ENCODE measurements at places on chromosomes 5 and 9. TPM values are rescaled to one million over a fixed set of nuclear protein-coding genes. Genes with fewer than 3 reads are reported as not detected.
A peak's percentile ranks its signal among the peaks of the same experiment; 100 is the strongest.

FIBCD1 gene
- total RNA-seq, result 0.51 TPM

IL5 gene
- total RNA-seq, result not detected

PCDHGA3 gene
- total RNA-seq, result 0.57 TPM

- DNase-seq, result peak; percentile 91
Measured at GRCh38 chr5:91848453-91848852, 465.3 kb upstream of the ARRDC3 start.

GRCh38 chr5:173971681-173972345 lies 17.2 kb upstream of the C5orf47 start:
- DNase-seq, result no peak

DNA sequence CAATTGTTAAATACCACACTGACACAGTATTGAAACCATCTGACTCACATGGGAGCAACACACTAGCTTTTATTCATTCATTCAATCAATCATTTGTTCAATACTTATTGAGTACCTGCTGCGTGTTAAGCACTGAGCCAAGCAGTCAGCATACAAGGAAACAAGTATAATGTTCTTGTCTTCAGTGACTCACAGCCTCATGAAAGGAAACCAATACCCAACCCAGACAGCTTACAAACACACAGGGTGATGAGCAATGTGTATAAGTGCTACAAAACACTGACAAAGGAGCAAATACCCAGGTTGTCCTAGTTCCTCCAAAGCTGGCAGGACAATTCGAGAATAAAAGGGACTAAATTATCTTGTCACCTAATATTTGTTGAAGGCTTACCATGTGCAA lies 67.6 kb upstream of the RASEF start:
- peak; percentile 2 for DNase-seq

DNA sequence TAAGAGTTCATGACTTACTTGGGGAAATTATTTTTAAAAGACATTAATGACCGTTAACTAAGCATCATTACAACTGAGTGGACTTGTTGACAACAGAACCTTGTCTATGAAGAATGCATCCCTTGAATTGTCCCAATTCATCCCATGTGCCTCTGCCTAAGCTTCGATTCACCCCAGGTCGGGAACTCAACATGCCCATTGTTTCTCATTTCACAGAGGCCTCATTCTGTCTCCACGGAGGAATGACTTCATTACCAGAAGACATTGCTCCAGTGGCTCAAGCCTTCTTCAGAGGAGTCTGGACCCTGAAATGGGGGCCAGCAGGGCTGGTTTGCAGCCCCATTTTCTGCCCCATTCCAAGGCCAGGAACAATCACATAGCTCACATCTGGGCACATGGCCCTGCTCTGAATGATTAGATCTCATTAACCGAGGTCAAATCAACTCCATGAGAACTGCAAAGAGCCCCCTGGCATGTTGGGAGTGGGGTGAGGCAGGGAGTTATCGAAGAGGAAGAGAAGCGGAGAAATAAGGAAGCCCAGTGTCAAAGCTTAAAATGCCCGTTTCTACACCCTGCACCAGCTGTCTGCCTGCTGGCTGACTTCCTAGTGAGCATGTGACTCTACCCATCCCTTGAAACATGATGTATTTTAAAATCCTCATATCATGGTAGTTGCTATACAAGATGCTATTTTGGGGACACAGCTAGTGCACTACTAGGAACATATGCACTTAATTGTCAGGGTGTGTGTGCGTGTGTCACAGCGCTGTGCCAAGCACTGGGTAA lies 137.3 kb downstream of the LHFPL2 start:
- DNase-seq, result peak; percentile 72

DNA sequence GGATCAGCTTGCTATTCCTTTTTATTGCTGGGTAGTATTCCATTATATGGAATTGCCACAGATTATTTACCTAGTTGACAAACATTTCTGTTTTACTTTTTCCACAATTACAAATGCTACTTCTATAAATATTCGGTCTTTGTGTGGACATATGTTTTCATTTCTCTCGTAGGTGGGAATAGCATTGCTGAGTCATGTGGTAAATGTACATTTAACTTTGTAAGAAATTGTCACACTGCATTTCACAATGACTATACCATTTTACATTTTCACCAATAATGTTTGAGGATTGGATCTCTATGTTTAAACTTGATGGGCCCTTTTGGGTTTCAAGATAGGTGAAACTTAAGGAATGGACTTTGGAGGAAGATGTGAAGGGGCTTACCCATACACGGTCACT lies 19.7 kb downstream of the RAI14 start:
- no peak for DNase-seq

- DNase-seq, result no peak
Measured at GRCh38 chr5:40112875-40113274, 566.8 kb upstream of the PTGER4 start.

GRCh38 chr5:142437563-142437962 lies 112.7 kb upstream of the SPRY4 start:
- DNase-seq, result no peak

DNA sequence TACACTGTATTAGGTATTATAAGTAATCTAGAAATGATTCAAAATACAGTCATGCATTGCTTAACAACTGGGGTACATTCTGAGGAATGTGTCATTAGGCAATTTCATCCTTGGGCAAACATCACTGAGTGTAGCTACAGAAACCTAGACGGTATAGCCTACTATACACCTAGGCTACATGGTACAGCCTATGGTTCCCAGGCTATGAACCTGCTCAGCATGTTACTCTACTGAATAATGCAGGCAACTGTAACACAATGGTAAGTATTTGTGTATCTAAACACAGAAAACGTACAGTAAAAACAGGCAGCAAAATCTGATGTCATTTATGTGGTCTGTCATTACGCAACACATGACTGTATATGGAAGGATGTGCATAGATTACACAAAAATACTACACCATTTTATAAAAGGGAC lies 96.8 kb downstream of the RAPGEF6 start:
- DNase-seq, result peak; percentile 75

- DNase-seq, result no peak
Measured at GRCh38 chr5:113897748-113898147, 384.3 kb downstream of the YTHDC2 start.

DNA sequence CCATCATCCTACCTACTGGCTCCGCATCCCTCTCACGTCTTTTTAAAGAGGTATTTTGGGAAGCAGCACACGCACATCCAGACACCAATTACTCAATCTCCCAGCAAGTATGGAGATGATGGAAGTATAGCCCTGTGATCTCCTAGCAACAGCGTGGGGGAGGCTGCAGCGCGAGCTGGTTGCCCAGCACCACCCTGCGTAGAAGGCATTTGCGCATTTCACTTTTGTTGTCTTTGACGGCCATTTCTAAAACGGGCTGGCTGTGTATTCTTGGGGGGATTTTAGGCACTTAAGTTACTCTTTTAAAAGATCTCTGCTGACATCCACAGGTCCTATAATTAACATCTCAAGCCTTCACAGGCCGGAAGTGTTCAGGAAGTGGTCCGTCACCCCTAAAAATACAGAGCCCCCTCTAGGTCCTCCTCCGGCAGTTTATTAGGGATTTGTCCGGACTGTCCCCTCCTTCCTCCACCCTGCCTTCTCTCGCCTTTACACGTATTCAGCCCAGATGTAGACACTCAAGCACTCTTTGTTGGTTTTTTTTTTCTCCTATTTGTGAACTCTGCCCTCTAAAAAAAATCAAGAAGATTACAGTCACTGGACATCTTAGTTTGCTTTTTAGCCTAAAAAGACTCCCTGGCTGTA lies 371.4 kb downstream of the NTRK2 start:
- no peak for DNase-seq

- DNase-seq, result peak; percentile 4
Measured at GRCh38 chr5:170623576-170624181, 119.9 kb downstream of the KCNIP1 start.

DNA sequence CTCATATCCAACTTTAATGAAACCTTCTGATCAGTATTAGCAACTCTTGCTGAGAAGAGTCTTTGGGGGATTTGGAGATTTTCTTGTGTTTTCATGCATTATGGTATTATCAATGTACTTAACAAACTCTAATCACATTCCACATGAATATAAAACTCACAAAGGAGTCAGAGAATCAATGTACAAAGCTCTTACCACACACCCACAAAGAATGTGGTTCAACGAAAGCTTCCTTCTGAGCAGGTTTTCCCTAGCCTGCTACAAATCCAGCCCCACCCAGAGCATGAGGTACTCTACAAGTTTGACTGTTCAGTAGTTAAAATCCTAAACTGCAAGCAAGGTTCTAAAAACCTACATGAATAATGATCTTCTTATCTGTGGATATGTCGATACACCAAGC lies 210.1 kb downstream of the TARS1 start:
- peak; percentile 14 for DNase-seq

CARTPT gene
- total RNA-seq, result not detected

DNA sequence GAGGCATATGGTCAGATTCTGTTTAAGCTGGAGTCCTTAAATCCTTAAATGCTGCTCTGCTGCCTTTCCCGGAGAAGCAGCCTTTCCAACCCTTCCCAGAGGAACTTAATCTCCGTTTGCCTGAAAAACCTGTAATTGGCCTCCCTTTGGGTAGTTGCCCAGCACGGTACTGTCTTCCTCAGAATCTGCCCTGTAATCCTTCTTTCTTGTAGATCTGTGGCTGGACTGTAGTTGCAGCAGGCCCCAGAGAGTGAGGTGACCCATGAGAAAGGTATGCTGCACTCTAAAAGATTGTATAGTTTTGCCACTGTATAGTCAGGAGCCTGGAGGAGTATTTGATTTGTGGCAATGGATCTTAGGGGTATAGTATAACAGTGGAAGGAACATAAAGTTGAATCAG lies 11.7 kb downstream of the SPIN1 start:
- DNase-seq, result peak; percentile 68

DNA sequence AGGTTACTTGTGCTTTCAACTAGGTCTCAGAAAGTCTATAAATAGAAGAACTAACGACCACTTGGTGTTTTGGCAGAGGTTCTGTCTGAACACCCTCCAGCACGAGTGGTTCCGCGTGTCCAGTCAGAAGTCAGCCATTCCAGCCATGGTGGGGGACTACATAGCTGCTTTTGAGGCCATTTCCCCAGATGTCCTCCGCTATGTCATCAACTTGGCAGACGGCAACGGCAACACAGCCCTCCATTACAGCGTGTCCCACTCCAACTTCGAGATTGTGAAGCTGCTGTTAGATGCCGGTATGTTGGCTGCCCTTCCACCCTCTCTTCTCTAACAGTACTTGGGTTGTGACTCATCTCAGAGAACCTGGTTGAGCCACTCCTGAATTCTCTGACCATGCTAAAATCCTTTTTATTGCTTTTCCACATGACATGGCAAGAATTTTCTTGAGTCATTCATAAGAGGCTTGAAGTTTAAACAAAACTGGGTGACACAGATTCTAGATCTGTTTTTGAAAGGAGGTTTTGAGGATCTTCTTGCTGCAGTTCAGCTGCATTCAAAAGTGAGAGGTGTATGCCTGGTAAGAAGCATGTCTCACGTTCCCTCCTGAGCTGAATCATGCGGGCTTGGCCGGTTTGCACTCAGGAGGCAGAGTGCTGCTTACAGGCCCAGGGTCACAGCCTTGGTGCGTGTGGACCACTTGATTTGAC lies 103.1 kb upstream of the DMRT1 start:
- DNase-seq, result peak; percentile 96

GRCh38 chr5:95984287-95984938 lies 22.8 kb upstream of the ELL2 start:
- DNase-seq, result peak; percentile 39

TENT4A gene
- total RNA-seq, result 13.2 TPM

TTC23L gene
- total RNA-seq, result not detected

DNA sequence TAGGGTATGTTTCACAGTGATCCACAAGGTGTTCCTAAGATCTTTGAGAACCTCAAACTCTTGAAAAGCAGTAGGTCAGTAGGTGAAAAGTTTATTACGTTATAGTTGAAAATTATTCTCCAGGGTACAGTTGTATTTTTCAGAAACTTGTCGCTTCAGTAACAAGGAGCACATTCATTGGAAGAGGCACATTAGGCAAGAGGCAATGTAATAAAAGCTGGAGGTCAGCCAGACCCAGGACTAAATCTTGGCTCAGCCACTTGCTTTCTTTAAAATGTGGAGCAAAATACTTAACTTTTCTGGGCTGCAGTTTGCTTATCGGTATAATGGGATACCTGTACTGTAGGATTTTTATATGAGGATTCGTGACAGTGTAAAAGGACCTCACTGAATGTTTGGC lies 45.6 kb downstream of the TLE4 start:
- DNase-seq, result no peak

DNA sequence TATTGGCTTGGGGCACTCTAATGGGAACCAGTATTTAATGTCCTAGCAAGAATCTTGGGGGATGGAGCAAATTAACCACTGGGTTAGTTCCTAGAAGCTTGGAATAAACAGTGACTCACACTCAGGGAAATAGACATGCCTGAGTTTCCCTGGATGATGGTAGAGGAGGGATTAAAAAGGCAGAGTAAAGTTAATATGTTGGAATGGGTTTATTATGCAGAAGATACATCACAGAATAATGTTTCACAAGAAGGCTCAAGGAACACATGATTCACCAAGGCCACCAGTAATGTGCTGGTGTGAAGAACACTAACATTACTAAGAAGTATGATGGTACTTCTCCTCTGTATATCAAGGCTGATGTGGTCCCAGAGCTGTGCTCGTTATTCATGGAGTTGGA lies 752.9 kb upstream of the SEMA6A start:
- no peak for DNase-seq

BAAT gene
- total RNA-seq, result 0.06 TPM

GRCh38 chr9:87270221-87270847 lies 227.3 kb upstream of the DAPK1 start:
- peak; percentile 99 for DNase-seq

DNA sequence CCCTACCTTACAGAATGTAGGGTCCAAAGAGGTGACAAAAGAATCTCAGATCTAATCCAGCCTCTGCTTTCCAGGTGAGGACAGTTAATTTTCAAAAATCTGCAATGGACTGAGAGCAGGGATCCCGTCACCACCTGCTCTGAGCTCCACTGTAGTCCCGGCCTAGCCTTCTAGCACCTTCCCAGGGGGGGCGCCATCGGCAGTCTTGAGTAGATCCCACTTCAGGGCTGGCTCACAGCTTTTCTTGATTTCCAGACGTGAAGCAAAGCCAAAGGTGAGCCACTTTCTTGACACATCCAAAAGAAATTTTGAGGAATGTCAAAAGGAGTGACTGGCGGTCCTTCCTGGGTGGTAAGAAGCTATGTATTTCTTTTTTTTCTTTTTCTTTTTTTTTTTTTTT lies 114.1 kb downstream of the SYK start:
- DNase-seq, result peak; percentile 12

GRCh38 chr5:56761151-56761885 lies 54.0 kb upstream of the MAP3K1 start:
- DNase-seq, result no peak

All from LHCN-M2 (cell line).